ENCODE measurements at places on chromosomes 11 and 22. TPM values are rescaled to one million over a fixed set of nuclear protein-coding genes. Genes with fewer than 3 reads are reported as not detected.

MMP27 gene
- not detected for total RNA-seq

CECR2 gene
- total RNA-seq = 0.14 TPM

TRIM3 gene
- total RNA-seq = 17.1 TPM

THAP12 gene
- 32.7 TPM for total RNA-seq

DDI1 gene
- total RNA-seq = not detected

IFTAP gene
- 14.9 TPM for total RNA-seq

SF3A1 gene
- total RNA-seq = 52.2 TPM

CCDC157 gene
- not detected for total RNA-seq

DNA sequence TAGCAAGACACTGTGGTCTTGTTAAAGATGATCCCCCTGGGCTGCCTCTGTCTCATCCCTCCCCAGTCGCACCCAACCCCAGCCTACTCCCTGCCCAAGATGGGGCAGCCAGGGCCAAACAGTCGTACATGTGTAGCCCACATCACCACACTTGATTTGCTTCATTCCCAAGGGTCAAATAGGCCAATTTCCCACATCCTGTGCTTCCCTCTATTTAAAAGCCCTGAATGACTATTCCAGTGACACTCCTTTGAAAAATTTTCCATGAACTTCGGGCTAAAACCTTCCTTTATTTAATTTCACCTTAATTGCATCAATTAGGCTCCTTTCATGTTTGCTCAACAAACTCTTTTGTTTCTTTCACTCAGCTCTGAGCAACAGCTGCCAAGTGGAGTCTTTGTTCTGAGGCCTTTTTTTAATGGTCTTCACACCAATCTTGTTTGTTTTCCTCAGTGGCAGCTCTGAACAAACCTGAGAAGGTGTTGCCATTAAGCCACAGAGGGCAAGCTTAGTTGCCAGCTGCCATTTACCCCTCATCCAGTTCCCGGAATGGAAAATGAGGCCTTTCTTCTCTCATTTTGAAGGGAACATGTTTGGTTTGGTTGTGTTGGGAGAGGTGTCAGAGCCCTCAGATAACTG, 126.9 kb downstream of the APIP start:
- H3K36me3 ChIP-seq = no peaks in the 10 kb centered on the region
- H3K27me3 ChIP-seq = no peaks in the 10 kb centered on the region
- H3K4me1 ChIP-seq = peaks cover 14% of the 10 kb centered on the region
- H3K27ac ChIP-seq = no peak overlapping the region
- no peak for DNase-seq
- no peak overlapping the region for H3K4me3 ChIP-seq

DNA sequence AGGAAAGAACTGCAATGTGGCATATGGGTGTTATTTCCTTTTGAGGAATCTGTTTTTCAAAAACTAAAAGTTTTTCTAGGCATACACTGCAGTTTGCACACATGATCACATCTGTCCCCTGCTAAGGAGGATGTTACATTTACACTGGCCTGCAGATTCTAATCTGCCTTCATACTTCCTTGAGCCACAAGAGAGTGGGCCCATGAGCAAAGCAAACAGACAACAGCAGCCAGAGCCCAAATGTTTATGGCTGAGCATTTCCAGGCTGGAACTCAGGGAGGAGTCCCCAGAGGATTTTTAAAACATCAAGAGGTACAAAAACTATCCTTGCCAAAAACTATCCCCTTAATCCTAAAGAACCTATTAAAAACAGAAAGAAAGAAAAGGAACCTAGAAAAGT, 117.2 kb upstream of the MTNR1B start:
- H3K27me3 ChIP-seq = no peaks in the 10 kb centered on the region
- peaks cover 26% of the 10 kb centered on the region for H3K4me1 ChIP-seq
- H3K36me3 ChIP-seq = no peaks in the 10 kb centered on the region
- H3K4me3 ChIP-seq = no peak overlapping the region

DNA sequence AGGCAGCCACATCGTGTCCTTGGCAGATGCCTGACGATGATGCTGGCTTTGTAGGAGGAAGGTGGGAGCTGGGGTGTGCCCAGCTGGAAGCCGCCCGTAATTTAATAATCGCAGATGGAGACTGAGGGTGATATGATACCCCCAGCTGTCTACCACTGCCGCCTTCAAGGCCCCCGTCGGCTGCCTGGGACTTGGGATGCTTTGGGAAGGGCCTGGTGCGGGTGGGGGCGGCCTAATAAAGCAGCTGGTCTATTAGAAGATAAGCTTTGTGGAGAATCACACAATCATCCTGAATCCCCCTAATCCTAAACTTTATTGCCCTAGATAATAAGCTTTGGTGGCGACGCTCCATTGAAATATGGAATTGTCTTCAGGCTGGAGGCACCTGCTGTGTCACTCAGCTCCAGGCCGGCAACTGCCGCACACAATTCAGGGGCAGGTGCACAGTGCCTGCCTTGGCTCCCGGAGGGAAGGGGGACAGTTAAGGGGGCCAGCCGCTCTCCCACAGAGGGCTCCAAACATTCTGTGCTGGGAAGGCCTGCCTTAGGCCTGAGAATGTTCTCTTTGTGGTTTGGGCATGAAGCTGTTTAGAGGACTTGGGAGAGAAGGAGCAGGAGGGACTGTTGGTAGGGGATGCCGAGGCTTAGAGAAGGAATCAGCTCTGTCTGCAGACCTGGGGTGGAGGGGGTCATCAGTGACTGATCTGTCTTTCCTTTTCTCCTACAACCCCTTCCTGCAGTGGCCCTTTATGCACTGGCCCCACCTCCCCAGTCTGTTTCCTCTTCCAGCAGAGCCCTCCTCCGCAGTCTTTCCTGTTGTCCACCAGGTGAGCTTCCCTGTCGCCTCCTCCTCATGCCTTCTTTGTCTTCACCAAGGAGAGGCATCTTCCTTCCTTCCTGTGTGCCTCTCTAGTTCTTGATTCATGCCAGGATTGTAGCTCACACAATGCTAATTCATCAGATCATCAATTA, 65.3 kb downstream of the ARL14EP start:
- no peak for DNase-seq
- H3K36me3 ChIP-seq = no peaks in the 10 kb centered on the region
- no peak overlapping the region for H3K4me3 ChIP-seq
- peaks cover 7% of the 10 kb centered on the region for H3K4me1 ChIP-seq
- H3K27ac ChIP-seq = no peak overlapping the region

GRCh38 chr11:33021937-33022336, 6.3 kb downstream of the DEPDC7 start:
- no peak overlapping the region for H3K4me3 ChIP-seq
- no peak for DNase-seq
- H3K27me3 ChIP-seq = no peaks in the 10 kb centered on the region
- no peaks in the 10 kb centered on the region for H3K36me3 ChIP-seq
- no peaks in the 10 kb centered on the region for H3K4me1 ChIP-seq
- no peak overlapping the region for H3K27ac ChIP-seq

GRCh38 chr11:15493066-15493465, 378.3 kb downstream of the INSC start:
- no peaks in the 10 kb centered on the region for H3K27me3 ChIP-seq
- DNase-seq = no peak
- no peak overlapping the region for H3K4me3 ChIP-seq
- no peaks in the 10 kb centered on the region for H3K36me3 ChIP-seq
- no peak overlapping the region for H3K27ac ChIP-seq
- H3K4me1 ChIP-seq = no peaks in the 10 kb centered on the region

GRCh38 chr11:65648997-65649493, 11.1 kb downstream of the SIPA1 start:
- peak; percentile 66 for DNase-seq
- peak overlapping the region; percentile 19 for H3K27ac ChIP-seq
- H3K36me3 ChIP-seq = peaks cover 18% of the 10 kb centered on the region
- H3K4me3 ChIP-seq = no peak overlapping the region
- peaks cover 70% of the 10 kb centered on the region for H3K4me1 ChIP-seq

DNA sequence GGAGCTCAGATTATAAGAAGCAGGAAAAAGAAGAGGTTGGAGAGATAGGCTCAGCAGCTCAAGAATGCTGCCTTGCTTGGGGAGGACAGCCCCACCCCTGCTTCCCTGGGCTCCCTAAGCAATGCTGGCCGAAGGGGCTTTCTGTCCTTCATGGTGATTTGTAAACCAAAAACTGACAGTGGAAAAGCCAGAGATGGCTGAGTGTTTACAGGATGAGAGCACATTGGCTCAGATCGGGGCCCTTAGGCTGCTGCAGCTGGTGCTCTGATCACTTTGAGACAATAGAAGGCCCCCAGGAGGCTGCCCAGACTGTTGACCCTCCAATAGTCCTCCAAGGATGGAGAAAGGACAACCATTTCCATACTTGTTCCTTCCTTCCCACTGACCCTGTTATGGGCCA, 28.8 kb upstream of the AMOTL1 start:
- no peaks in the 10 kb centered on the region for H3K36me3 ChIP-seq
- H3K27me3 ChIP-seq = peaks cover 16% of the 10 kb centered on the region
- peaks cover 19% of the 10 kb centered on the region for H3K4me1 ChIP-seq
- no peak overlapping the region for H3K4me3 ChIP-seq

DNA sequence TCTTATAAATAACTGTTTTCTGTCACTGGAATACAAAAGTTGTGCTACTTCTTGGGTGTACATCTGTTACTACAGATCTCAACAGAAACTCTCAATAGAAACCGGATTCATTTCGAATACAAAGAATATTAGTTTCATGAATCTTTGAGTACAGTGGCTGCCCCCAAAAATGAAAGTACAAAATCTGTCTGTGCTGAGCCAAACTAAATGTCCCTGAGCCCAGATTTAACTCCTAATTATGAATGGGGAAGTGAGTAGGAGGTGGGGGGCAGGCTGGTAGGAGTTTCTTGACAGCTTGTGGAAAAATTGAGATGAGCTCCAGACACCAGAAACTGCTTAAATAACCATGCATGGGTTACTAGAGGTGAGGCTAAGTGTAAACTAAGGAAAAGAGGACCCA, 41.6 kb downstream of the PITPNB start:
- no peaks in the 10 kb centered on the region for H3K27me3 ChIP-seq
- H3K4me3 ChIP-seq = no peak overlapping the region
- no peaks in the 10 kb centered on the region for H3K36me3 ChIP-seq

- H3K27me3 ChIP-seq = no peaks in the 10 kb centered on the region
- no peak overlapping the region for H3K4me3 ChIP-seq
- H3K4me1 ChIP-seq = no peaks in the 10 kb centered on the region
- H3K36me3 ChIP-seq = no peaks in the 10 kb centered on the region
Measured at GRCh38 chr11:41816396-41816795, 356.9 kb upstream of the LRRC4C start.

DNA sequence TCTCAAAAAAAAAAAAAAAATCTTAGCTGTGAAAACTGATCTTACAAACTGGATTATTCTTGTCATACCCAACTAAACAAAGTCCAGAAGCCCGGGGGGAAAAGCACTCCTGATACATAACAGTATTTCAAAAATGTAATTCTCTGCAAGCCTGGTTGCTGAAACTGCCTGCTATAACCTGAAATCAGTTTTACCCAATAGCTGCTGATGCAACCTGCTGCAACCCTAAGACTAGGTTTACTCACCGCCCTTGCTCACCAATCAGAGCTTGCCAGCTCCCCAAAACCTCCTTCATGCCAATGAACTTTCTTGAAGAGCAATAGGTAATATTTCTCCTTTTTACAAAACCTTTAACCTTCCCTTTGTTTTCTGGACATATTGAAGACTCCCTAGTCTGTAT, 12.4 kb downstream of the FGF19 start:
- H3K36me3 ChIP-seq = no peaks in the 10 kb centered on the region
- H3K4me3 ChIP-seq = no peak overlapping the region
- H3K4me1 ChIP-seq = no peaks in the 10 kb centered on the region
- H3K27me3 ChIP-seq = no peaks in the 10 kb centered on the region
- no peak for DNase-seq
- no peak overlapping the region for H3K27ac ChIP-seq

GRCh38 chr11:27347359-27348339, 15.4 kb downstream of the CCDC34 start:
- H3K36me3 ChIP-seq = no peaks in the 10 kb centered on the region
- no peak overlapping the region for H3K4me3 ChIP-seq
- DNase-seq = peak; percentile 39

- H3K4me3 ChIP-seq = no peak overlapping the region
- peaks cover 22% of the 10 kb centered on the region for H3K36me3 ChIP-seq
- no peak for DNase-seq
- peaks cover 89% of the 10 kb centered on the region for H3K4me1 ChIP-seq
Measured at GRCh38 chr22:27880778-27881394, 38.2 kb downstream of the PITPNB start.

DNA sequence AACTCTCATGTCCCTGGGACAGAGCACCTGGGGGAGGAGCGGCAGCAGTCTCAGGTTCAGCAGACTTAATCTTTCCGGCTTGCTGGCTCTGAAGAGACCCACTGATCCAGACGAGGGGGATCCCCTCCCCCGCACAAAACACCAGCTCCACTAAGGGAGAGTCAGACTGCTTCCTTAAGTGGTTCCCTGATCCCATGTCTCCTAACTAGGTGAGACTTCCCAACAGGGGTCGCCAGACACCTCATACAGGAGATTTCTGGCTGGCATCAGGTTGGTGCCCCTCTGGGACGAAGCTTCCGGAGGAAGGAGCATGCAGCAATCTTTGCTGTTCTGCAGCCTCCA, 157.2 kb upstream of the TMEM45B start:
- H3K4me1 ChIP-seq = no peaks in the 10 kb centered on the region
- no peak overlapping the region for H3K4me3 ChIP-seq
- no peak for DNase-seq
- no peaks in the 10 kb centered on the region for H3K36me3 ChIP-seq
- no peak overlapping the region for H3K27ac ChIP-seq
- H3K27me3 ChIP-seq = no peaks in the 10 kb centered on the region

- H3K4me3 ChIP-seq = no peak overlapping the region
- H3K27me3 ChIP-seq = no peaks in the 10 kb centered on the region
- no peak overlapping the region for H3K27ac ChIP-seq
- peak; percentile 83 for DNase-seq
- H3K4me1 ChIP-seq = no peaks in the 10 kb centered on the region
Measured at GRCh38 chr11:5004424-5005274, 10.0 kb downstream of the OR51L1 start.

DNA sequence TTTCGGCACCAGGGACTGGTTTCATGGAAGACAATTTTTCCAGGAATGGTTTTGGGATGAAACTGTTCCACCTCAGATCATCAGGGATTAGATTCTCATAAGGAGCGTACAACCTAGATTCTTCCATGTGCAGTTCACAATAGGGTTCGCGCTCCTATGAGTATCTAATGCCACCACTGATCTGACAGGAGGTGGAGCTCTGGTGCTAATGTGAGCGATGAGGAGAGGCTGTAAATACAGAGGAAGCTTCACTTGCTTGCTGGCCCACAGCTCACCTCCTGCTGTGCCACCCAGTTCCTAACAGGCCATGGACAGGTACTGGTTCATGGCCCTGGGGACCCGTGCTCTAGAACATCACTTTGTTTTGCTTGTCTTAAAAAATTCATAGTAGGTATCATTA, 41.8 kb upstream of the AMPD3 start:
- no peaks in the 10 kb centered on the region for H3K4me1 ChIP-seq
- peak overlapping the region; percentile 58 for H3K27ac ChIP-seq
- DNase-seq = no peak
- H3K36me3 ChIP-seq = no peaks in the 10 kb centered on the region
- no peak overlapping the region for H3K4me3 ChIP-seq
